Colonic mucosa (tissue), 4 donors: ENCODE measurements at places on chromosomes 1 and 21. TPM values are rescaled to one million over a fixed set of nuclear protein-coding genes. Genes with fewer than 3 reads are reported as not detected.

The PDZK1IP1 gene
- total RNA-seq, result 40.6 TPM

The CGN gene
- 148 TPM for total RNA-seq

The AQP10 gene
- total RNA-seq, result 0.27 TPM

The S100A1 gene
- total RNA-seq, result 0.69 TPM

The ARTN gene
- 5.1 TPM for total RNA-seq

DNA sequence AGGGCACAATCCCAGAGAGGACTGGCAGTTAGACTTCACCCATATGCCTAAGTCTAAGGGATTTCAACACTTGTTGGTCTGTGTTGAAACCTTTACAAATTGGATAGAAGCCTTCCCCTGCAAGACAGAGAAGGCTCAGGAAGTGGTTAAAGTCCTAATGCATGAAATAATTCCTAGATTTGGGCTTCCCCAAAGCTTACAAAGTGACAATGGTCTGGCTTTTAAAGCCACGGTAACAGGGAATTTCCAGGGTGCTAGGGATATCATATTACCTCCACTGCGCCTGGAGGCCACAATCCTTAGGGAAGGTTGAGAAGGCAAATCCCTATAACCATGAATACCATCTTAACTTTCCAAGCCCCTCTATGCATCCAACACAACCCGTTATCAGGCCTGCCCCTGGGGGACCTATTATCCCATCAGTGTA lies 3.3 kb upstream of the FMO4 start:
- H3K4me3 ChIP-seq, result no peak overlapping the region
- no peak for DNase-seq
- no peaks in the 10 kb centered on the region for H3K27me3 ChIP-seq

GRCh38 chr1:41649396-41650027 lies 165.0 kb upstream of the EDN2 start:
- no peaks in the 10 kb centered on the region for H3K27me3 ChIP-seq
- DNase-seq, result no peak
- no peak overlapping the region for H3K4me3 ChIP-seq
- no peaks in the 10 kb centered on the region for H3K36me3 ChIP-seq
- no peaks in the 10 kb centered on the region for H3K4me1 ChIP-seq

- H3K36me3 ChIP-seq, result no peaks in the 10 kb centered on the region
- H3K4me1 ChIP-seq, result no peaks in the 10 kb centered on the region
- no peak overlapping the region for H3K27ac ChIP-seq
- DNase-seq, result no peak
Measured at GRCh38 chr1:29643838-29644440, 407.6 kb downstream of the PTPRU start.

DNA sequence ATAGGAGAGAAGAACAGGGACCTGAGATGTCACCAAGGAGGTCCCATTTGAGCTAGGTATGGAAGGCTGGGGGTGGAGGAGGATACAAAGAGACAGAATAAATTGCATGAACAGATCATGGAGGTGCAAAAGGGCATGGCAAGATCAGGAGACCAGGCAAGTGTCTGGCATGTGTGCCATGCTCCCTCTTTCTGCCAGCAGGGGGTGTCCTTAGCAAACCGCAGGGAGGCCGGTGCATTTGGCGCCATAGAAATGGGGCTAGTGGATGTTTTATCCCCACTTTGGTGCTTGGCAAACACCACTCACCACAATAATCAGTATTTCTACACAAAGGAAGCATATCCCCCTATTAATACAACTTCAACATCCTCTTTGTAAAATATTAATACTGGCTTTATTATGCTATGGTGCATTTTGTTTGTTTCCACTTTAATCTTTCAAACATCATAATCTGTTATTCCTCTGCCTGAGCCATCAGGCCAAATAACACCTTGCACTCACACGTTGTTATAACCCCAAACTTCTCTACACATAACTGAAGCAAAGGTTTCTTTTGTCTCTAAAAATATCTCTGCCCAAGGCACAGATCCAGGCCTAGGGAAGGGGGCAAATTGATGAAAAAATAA lies 25.9 kb downstream of the S100A6 start:
- no peaks in the 10 kb centered on the region for H3K36me3 ChIP-seq
- no peaks in the 10 kb centered on the region for H3K4me1 ChIP-seq
- H3K27me3 ChIP-seq, result no peaks in the 10 kb centered on the region
- no peak overlapping the region for H3K27ac ChIP-seq
- no peak overlapping the region for H3K4me3 ChIP-seq
- peak; percentile 82 for DNase-seq
